Activated CD8-positive, alpha-beta memory T cell treated with anti-CD3 and anti-CD28 coated beads for 1 hour (primary cell): ENCODE measurements at places on chromosomes 4 and X.

DNA sequence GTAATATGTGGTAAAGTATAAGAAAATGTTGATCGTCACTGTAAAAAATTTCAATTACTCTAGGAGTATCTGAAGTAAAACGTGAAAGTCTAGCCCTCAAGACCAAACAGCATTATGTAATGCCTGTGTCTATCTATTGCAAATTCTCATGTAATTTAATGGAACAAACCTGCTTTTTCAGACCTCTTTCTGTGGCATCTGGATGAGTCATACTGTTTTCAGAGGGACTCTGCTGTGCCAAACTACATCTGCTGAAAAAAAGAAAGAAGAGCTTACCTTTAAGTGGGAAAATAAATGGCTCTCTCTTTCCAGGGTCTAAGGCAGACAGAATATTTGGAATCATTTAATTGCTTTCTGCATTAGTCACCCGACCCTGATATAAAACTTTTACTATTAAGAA, 89.8 kb upstream of the ARMCX2 start:
- no peak for DNase-seq

GRCh38 chr4:95798003-95798402, 41.9 kb upstream of the PDHA2 start:
- no peak for DNase-seq

- no peak for DNase-seq
Observed at GRCh38 chr4:102735582-102735981, 25.2 kb downstream of the MANBA start.

DNA sequence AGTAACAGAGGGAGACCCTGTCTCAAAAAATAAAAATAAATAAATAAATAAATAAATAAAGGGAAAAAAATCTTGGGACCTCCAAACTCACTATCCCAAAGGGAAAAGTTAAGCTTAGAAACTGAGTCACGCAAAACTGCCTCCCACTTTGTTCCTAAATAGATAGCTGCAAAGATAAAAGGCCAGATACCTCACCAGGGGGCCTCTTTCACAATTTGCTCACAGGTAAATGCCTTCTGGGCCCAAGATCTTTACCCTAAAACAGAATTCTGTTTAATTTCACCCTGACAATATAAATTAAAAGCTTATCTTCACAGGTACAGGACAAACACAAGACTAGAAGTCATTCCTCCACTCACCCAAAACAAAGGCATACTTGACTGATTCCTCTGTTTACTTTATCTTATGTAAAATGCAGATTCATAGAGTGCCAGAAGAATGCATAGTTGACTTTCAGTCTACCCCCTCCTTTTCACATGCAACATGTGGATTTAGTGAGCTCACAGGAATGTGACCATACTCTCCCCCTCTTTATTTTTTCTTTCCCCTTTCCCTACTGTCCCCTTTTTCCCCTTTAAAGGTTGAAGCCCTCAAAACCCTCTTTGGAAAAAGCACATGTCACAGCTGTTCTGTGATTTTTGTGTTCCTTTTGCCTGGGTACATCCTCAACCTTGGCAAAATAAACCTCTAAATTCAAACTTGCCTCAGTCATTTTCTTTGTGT, 23.4 kb downstream of the ELF2 start:
- no peak for DNase-seq

DNA sequence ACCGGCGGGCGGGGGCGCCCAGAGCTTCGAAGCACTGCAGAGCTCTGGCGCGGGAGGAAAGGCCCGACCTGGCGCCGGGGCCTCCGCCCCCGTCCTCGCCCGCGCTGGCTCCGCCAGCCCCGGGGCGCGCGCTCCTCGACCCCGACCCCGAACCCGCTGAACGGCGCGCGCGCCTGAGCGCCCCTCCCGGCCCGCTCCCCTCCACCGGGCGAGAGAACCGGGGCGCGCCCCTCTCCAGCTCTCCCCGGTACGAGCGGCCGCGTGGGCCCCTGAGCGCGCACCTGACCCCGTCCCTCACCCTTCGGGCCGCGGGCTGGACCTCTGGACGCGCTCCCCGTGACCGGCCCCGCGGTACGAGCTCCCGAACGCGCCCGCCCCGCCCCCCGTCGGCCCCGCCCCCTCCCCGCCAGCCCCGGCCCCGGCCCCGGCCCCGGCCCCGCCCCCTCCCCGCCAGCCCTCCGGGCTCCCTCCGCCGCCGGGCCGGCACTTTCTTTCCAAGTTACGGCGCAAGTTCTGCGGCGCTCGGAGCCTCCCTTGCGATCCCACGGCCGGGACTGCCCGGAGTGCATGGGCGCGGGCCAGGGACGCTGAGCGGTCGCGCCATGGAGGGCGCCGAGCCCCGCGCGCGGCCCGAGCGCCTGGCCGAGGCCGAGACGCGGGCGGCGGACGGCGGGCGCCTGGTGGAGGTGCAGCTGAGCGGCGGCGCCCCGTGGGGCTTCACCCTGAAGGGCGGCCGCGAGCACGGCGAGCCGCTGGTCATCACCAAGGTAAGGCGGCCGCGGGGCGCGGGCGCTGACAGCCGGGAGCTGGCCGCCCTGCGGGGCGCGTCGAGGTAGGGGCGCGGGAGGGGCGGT, at the start of gene SHROOM2:
Gene SHROOM2, plus strand, starts transcription at position 486 of the 854 bp plus-strand sequence. Its CDS starts 117 bp downstream, at position 603.
- no peak for DNase-seq

GRCh38 chrX:153342762-153343558, 9.0 kb downstream of the ZNF275 start:
- no peak for DNase-seq

DNA sequence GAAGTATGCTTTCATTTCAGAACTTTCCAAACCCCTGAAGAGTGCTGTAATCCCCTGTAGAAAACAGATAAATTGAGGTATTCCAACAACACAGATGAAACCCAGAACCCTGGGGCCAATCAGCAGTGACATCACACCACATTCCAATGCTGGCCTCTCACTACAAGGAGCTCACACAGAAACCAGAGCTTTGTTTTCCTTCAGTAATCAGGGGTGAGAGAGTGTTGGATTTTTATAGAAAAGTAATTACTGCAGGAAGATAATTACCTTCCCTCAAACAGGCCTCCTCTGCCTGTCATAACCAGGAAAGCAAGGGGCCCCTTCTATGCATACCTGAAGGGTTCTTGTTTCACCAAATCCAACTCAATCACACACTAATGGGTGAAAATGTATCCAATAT, 246.2 kb downstream of the SCFD2 start:
- DNase-seq = no peak

DNA sequence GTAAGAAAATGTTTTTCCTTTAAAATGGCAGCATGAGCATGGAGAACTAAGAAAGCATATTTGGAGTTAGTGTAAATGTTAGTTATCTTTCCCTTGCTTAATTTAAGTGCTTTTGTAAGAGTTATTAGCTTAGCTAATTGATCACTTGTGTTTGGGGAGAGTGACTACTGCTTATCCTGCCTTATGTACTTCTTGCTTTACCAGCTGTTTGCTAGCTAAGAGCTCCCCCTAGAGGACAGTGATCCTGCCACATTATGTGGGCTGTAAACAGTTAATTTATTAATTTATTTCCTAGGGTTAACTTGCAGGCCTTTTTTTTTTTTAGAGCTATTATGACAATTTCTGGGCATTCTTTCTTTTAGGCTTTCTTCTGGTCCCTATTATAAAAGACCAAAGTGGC, 435.8 kb downstream of the MAGEB5 start:
- DNase-seq = no peak

GRCh38 chr4:168795346-168795745, 214.7 kb downstream of the CBR4 start:
- DNase-seq = no peak

GRCh38 chrX:87626996-87627395, 109.4 kb downstream of the KLHL4 start:
- DNase-seq = no peak

DNA sequence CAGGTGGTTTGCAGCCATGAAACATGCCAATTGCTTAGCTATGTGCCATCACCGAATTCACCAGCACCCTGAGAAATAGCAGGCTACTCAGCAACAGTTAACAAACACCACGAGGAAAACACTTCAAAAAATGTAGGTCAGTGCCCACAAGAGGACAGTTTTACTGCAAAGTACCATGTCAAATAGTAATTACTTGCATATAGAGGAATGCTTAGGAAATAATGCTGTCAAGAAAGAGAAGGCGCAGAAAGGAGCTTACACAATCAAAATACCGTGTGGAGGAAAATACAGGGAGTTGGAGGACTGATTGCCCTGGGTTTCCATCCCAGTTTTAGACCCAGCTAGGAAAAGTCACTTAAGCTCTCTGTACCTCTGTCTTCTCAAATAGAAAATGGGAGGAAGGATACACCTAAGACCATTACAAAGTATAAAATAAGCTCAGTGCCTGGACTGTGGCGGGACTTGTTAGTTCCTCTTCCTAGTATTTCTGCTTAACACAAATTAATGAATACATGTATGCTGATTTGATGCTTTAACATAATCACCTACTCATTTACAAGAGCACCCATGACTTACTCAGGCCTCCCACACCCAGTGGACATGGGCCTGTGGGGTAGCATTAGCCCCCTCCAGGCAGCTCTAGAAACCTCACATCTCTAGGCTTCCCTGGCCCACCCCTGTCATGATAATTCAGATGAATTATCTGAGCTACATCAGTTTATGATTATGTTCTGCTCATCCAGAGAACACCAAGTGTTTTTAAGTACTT, 44.5 kb upstream of the IL21 start:
- no peak for DNase-seq

GRCh38 chrX:118536687-118537461, 41.3 kb downstream of the DOCK11 start:
- DNase-seq = no peak

- DNase-seq = no peak
Observed at GRCh38 chr4:83552924-83553323, 17.0 kb downstream of the GPAT3 start.

DNA sequence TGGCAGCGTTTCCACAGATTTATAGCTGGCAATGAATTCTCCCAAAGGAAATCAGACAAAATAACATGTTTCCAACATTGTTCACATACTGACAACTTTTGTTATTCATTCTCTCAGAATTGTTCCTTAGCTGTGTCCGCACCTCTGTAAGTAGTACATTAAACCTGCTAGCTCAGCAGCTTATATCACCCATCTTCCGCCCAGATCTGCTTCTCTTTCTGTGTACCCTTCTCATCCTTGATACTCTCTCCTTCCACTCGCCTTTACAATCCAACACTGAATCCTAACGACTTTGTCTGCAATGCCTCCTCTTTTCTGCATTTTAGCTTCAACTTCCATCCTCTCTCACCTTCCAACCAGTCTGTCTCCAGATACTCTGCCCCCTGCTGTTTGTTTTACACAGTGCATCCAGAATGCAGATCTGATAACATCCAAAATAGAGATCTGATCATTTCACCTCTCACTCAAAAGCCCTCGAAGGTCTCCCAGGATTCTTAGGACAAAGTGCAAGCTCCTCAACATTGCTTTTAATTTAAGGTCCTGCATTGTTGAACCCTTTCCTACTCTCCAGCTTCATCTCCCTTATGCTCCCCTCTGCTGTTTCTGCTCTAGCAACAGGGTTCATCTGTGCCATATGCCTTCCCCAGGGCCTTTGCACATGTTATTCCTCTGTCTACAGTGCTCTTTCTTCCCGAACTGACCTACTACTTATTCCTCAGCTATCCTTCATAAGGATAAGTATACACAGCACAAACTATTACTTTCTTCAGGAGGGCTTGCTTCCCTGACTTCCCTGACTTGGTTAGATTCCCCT, 67.3 kb upstream of the VBP1 start:
- no peak for DNase-seq

GRCh38 chrX:130079824-130080406, 30.4 kb downstream of the ELF4 start:
- DNase-seq = no peak

- DNase-seq = no peak
Observed at GRCh38 chrX:46770000-46770816, 11.3 kb upstream of the SLC9A7 start.

DNA sequence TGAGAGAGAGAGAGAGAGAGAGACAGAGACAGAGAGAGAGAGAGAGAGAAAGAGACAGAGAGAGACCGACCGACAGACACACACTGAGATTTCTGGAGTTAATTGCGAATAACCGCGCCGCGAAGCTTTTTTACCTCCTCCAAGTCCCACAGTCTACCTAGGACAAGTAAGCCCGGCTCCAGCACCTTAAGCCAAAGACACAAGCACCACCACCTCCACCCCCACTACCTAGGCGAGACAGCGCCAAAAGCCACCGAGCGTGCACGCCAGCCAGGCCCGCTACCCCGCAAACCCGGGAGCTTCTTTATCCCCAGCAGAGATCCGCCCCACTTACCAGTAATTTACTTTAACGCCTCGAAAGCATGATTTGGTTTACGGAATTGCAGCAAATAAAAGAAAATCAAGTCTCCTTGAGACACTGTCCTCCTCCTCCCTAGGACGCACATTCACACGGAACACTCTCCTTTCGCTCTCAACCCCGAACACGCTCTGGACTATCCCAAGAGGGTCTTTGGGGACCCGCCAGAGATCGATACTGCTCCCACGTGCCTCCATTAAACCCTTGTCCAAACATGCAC, 649.6 kb upstream of the DIPK2B start:
- no peak for DNase-seq

DNA sequence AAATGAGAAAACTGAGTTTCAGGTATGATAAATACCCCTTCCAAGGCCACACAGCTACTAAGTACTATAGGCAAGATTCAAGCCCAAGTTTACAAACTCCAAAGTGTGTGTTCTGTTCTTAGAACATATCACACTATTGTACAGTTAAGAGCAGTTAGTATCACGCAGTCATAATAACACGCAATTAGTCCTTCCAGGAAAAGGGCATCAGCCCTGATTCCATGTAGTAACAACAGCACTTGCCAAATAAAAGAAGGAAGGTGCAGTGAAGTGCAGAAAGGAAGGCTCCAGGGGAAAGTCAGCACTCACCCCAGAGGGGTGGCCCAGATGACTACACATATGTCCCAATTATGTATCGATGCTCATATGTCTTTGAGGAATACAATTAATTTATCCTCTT, 4.4 kb downstream of the TASL start:
- DNase-seq = no peak

DNA sequence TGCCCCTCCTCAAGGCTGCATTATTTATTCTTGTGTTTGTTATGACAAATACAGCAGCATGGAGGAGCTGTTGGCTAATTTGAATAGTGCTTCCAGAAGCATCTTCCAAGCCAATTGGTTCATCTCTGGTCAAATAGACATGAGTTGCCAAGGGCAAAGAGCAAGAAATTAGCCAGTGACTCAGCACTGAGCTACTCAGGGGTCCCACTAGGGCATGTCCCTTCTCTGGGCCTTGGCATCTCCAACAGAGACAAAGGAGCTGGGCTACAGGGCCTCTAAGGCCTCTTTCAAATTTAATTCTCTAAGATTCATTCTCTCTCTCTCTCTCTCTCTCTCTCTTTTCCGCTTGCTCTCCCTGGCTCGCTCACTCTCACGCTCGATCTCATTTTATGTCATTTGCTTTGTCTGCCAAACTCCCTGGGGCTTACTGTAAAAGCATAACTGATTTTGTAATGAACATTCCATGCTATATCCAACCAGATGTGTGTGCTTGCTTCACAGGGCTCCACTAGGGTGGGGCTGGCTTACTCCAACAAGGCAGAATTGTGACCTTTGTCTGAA, 86.7 kb upstream of the MAGEA4 start:
- no peak for DNase-seq
